ENCODE measurements at places on chromosomes 1 and 21.

GRCh38 chr1:4621646-4622045, 32.8 kb upstream of the AJAP1 start:
- DNase-seq: no peak

GRCh38 chr1:181174861-181175260, 86.4 kb downstream of the IER5 start:
- no peak for DNase-seq

DNA sequence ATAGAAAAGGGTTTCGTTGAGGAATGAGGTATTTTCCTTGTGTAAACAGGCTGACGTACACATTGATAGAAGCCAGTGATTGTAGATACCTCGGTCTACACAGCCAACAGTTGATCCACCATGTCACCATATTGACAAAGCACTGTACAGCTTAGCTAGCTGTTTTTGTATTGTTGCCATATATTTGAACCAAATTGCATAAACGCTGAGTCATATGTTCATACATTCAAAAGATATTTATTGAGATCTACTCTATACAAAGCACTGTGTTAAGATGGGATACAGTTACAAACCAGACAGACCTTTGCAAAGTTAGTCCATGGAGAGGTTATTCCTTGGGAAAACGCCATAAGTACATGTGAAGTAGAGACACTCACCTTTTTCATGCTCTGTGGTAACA, 132.4 kb upstream of the ATP1B1 start:
- DNase-seq: no peak

GRCh38 chr1:17624611-17625233, 85.2 kb downstream of the ARHGEF10L start:
- no peak for DNase-seq

GRCh38 chr1:26858891-26859640, 3.9 kb upstream of the SFN start:
- DNase-seq: no peak

DNA sequence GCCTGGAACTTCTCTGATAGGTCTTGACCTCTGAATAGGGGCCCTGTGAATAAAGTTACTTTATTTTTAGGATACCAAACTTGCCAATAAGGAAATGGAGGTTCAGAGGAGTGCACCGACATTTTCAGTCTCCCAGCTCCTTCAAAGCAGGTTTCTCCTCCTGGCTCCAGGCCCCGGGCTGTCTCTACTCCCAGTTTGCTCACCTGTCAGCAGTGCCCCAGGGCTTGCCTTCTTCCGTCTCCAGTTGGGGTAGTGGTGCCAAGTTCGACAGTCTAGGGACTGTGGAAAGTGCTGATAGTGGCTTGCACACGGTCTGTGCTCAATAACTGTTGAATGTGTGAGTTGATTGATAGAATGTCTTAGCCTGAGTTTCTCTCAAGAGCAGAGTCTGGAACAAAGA, 149.2 kb downstream of the ACTL8 start:
- DNase-seq: no peak

DNA sequence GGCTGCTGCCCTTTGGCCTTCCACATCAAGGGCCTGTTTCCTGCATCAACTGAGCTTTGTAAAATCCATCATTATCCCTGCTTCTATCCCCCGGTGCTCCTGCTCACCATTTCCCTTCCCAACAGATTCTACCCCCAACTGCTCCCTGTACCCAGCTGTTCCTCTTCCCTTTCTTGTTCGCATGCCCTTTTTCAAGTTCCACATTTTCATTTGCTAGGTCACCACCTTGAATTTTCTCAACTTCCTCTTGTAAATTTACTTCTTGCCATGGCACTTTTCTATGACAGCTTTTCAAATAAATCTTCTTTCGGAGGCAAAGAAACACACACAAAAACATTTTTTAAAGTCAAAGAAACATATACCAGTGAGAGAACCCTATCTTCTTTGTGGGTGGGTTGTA, 330.5 kb upstream of the ADGRL2 start:
- no peak for DNase-seq

- peak; percentile 8 for DNase-seq
Observed at GRCh38 chr1:50929376-50929958, 30.6 kb downstream of the FAF1 start.

GRCh38 chr1:78619803-78620579, at the start of gene IFI44L:
IFI44L (plus strand) TSS chr1:78620448; CDS start chr1:78627916, 7,468 bp downstream.
- DNase-seq: peak; percentile 51

GRCh38 chr1:223748773-223749733, 36.7 kb downstream of the CAPN2 start:
- DNase-seq: peak; percentile 49

- DNase-seq: no peak
Observed at GRCh38 chr1:41668967-41669366, 184.5 kb upstream of the EDN2 start.

DNA sequence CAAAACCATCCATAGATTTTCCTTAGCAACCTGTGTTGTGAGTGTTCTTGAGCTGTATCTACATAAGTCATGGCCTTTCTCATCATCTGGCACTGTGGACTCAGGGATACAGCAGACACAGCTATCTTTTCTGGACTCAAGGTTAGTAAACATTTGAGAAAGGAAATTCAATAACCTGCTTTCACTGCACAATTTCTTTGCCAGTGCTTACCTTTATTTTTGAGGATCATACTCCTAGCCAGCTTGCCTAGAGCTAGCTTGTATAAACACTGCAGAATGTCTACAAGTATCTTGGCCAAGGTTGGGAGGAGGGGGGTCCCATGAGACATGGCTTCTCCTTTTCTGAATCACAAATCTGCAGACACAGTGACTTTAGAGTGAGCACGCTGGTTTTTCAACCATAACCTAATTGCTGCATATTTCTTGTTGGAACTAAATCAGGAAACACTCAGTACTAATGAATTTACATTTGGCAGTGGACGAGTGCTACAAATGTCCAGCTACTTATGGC, 27.2 kb downstream of the ADAMTS5 start:
- DNase-seq: no peak

GRCh38 chr1:223266632-223267172, 97.3 kb downstream of the SUSD4 start:
- no peak for DNase-seq

DNA sequence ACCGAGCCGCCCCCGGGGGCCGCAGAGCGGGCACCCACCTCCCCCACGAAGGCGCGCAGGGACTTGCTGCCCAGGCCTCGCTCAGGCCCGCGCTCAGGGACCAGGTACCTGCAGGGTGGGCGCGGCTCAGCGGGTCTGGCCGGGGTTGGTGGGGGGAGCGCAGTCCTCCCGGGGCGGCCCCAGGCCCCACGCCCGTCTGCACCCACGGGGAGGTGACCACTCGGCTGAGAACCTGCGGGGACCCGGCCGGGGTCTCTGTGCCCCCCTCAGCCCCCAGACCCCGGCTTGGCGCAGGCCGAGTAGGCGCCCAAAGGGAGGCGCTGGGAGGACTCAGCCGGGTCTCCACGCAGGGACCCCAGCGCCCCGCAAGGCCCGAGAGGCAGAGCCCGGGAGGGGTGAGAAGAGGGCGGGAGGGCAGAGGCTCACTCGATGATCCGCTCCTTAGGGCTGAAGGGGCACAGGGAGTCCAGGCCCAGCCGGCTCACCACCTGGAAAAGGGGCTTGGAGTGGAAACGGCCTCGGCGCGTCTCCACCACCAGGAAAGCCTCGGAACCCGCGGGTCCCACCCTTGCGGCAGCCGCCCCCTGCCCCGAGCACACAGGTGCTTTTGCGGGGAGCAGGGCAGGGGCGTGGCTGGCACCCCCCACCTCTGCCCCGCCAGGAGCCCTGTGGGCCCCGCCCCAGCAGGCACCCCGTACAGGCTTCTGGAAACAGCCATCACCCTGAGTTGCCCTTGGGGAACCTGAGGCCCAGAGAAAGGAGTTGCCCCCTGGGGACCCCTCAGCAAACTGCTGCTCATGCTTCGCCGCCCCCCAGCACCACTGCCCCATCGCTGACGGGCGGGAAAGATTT, 9.3 kb downstream of the FTCD start:
- no peak for DNase-seq

GRCh38 chr1:175399795-175400194, 207.2 kb upstream of the KIAA0040 start:
- no peak for DNase-seq

- DNase-seq: no peak
Observed at GRCh38 chr1:43530483-43531106, at the start of gene PTPRF. PTPRF (plus strand) TSS chr1:43530883; CDS start chr1:43545076, 14,193 bp downstream.

DNA sequence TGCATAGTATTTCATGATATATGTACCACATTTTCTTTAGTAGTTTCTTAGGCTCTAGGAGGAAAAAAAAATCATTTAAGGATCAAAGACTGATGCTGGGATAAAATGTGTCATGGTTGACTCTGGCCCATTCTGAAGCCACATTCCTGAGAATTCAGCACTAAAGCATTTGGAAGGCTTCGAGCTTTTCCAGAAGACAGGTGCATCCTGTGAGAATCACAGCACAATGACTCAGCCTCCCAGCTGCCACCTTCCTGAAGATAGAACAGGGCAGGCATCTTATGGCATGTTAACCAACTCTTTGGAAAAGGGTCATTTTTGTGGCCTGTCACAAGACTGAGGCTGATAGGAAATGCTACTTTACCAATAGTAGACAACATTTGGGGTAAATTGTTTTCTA, 359.9 kb downstream of the PCP4 start:
- no peak for DNase-seq

DNA sequence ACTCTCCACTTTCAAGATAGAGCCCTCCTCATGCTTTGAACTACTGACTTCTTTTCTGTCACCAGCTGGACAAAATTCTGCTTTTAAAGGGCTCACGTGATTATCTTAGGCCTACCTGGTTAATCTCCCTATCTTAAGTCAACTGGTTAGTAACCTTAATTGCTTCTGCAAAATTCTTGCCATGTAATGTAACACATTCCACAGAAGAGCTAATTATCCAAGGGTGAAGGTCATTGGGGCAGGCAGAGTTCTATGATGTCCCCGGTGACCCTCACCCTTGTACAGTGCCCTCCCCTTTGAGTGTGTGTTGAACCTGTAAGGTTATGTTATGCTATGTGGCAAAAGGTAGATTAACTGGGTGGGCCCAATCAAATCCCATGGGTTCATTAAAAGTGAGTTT, 25.2 kb upstream of the FOXE3 start:
- no peak for DNase-seq

- DNase-seq: no peak
Observed at GRCh38 chr1:79777481-79778219, 771.1 kb upstream of the ADGRL4 start.

- DNase-seq: no peak
Observed at GRCh38 chr21:44052830-44053226, 40.7 kb downstream of the TRAPPC10 start.

- no peak for DNase-seq
Observed at GRCh38 chr1:174971902-174972301, 27.8 kb upstream of the CACYBP start.

DNA sequence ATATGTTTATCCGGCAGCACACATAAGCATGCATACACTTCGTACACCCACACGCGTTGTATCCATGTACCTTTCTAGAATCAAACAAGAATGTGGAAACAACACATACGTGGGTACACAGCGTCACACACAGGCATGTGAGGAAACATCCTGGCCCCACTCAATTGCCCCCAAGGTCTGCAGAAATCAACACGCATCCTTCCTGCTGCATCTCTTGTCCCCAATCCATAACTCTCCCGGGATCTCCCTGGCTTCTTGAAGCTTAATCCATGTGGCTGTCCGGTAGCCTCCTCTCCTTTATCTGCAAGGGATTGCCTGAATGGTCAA, 5.5 kb upstream of the TBX15 start:
- no peak for DNase-seq

DNA sequence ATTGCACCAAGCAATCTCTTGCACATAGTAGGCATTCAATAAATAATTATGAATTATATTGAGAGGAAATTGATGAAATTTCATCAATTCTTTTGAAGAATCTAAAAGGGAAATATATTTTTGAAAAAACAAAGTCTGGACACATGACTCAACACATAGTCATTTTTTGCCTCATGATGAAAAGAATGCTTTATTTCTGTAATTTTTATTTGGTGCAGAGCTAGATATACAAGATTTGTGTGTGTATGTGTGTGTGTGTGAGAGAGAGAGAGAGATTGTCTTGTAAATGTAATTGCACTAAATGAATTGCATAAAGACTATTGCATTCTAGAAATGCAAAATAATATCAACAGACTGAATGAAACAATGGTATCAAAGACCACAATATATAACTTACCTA, 206.2 kb upstream of the C1orf87 start:
- no peak for DNase-seq

DNA sequence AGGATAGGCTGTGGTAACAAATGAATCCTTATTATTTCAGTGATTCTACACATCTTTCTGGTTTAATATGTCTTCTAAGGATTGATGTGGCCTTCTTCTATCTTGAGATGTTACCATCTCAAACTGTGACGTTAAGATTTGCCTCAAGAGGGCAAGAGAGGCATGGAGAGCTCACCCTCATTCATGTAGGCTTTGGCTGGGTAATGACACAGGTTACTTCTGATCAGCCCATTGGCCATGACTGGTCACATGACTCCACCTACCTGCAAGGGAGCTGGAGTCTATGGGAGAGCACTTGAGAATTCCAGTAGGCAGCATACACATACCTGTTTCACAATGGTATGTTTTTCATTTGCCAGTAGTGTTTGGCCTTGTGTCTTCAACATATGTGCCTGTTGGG, 30.0 kb downstream of the CACHD1 start:
- peak; percentile 1 for DNase-seq

DNA sequence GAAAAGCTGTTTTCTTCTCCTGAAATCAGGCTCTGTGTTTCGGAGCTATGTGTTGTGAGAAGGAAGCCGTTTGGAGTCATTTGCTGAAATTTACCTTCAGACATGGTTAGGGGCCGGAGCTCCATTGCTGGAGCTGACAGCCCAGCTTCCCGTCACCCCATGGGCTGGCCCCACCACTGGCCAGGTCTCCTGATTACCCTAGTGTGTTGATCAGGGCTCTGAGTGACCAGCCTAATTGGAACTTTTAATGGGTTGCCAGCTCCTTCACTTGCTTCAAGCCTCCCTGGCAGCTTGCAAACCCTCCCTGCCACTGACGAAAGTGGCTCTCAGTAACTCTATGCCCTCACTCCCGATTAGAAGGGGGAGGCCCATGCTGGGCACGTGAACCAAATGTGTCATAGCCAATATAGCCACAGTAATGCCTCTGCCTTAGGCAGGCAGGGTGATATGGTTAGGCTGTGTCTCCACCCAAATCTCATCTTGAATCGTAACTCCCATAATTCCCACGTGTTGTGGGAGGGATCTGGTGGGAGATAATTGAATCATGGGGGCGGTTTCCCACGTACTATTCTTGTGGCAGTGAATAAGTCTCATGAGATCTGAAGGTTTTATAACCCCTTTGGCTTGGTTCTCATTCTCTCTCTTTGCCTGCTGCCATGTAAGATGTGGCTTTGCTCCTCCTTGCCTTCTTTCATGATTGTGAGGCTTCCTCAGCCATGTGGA, 224.1 kb downstream of the TRABD2B start:
- DNase-seq: no peak

GRCh38 chr1:167362638-167363037, 142.0 kb downstream of the POU2F1 start:
- DNase-seq: no peak
